CD14-positive monocyte (primary cell): ENCODE measurements at places on chromosomes 13 and 19. TPM values are rescaled to one million over a fixed set of nuclear protein-coding genes. Genes with fewer than 3 reads are reported as not detected.

DNA sequence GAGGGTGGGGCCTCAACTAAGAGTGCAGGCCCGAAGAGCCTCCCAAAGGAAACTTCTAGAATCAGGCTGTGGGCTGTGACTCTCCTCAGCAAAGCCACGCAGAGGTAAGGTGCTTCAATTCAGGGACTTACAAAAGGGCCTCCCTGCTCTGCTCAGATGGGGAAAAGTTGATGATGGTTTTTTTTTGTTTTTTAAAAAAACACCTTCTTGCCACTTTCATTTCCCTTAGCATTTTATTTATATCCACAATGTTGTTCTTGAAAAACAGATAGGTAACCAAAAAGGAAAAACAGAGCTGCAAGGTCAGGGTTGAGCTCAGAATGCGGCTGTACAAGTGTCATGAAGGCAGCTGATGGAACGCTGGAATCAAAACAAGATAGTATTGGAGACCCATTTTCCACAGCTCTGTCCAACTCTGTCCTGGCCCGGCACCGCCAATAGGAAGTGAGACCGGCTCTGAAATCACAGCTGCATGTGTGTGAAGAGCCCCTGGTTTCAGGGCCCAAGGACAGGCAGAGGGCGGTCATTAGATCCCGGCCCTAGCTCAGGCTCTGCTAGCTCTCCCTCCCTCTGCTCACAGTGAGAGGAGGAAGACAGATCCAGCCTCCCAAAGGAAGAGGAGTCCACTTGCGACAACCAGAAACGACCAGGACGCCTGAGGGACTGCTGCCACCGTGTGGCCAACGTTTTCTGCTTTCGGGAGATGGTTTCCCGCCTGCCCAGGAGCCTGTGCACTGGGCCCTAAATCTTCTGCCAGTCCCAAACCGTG lies 58.3 kb downstream of the KLF2 start:
- peak; percentile 75 for DNase-seq

DNA sequence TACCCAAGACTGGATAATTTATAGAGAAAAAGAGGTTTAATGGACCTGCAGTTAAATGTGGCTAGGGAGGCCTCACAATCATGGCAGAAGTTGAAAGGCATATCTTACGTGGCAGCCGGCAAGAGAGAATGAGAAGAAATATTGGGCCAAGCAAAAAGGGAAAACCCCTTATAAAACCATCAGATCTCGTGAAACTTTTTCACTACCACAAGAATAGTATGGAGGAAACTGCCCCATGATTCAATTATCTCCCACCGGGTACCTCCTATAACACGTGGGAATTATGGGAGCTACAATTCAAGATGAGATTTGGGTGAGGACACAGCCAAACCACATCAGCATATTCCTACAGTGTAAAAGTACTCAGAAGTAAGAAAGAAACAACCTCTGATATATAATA lies 4.7 kb upstream of the KBTBD7 start:
- no peak for DNase-seq

DNA sequence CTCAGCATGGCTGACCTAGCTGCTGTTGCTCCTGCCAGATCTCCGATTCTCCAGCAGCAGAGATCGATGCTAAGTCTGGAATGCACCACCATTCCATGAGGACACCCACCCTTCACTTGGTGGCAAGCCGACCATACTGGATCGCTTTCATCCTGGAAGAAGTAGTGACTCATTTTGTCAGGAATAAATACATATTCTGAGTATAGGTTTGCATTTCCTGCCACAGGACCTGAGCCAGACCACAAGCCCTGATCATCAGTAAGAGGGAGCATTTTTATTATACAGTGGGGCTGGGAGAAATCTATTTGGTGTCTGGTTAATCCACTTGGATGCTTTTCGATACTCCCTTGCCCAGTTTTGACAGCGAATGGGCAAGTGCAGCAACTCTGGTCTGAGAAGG lies 10.9 kb upstream of the KCTD15 start:
- DNase-seq: no peak

GRCh38 chr19:1223018-1223855 lies 14.6 kb downstream of the CBARP start:
- no peak for DNase-seq

- no peak for DNase-seq
Measured at GRCh38 chr13:75102001-75102716, 379.8 kb downstream of the TBC1D4 start.

DNA sequence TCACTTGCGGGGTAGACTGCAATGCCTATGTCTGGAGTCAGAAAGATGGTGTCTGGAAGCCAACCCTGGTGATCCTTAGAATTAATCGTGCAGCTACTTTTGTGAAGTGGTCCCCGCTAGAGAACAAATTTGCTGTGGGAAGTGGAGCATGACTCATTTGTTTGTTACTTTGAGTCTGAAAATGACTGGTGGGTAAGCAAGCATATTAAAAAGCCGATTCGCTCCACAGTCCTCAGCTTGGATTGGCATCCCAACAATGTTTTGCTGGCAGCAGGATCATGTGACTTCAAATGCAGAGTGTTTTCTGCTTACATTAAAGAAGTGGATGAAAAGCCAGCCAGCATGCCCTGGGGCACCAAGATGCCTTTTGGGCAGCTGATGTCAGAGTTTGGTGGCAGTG lies 9.5 kb upstream of the ERVV-1 start:
- no peak for DNase-seq

GRCh38 chr13:30829833-30830637 lies 76.0 kb upstream of the MEDAG start:
- no peak for DNase-seq

- no peak for DNase-seq
Measured at GRCh38 chr13:51738226-51738905, 65.6 kb downstream of the DHRS12 start.

DNA sequence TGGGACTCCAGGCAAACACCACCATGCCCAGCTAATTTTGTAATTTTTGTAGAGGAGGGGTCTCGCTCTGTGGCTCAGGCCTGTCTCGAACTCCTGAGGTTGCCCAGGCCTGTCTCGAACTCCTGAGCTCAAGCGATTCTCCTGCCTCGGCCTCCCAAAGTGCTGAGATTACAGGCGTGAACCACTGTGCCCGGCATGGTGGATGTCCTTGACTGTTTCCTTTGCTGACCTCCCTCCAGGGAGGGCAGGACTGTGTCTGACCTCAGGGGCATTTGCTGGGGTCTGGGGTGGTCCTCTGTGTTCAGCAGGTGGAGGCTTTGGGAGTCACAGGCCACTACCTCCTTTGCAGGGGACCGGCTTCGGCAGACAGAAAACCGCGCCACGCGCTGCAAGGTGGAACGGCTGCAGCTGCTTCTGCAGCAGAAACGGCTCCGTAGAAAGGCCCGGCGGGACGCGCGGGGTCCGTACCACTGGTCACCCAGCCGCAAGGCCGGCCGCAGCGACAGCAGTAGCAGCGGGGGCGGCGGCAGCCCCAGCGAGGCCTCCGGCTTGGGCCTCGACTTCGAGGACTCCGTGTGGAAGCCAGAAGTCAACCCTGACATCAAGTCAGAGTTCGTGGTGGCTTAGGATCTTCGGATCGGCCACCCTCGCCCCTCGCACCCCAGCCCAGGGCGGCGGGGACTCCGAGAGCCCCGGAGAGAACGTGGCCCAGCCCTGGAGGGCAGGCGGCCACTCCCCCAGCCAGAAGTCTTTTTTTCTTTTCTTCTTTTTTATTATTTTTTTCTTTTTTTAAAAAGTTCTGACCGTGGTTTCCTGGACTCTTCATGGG lies 8.5 kb downstream of the MIDN start:
- no peak for DNase-seq

Gene C19orf44
- polyA plus RNA-seq: 0.58 TPM

Gene ERICH4
- 0.09 TPM in 1 of 2 replicates, not detected in the other for polyA plus RNA-seq

Gene IFNL1
- not detected for polyA plus RNA-seq

Gene FAM83E
- polyA plus RNA-seq: not detected in 2 replicates
